ENCODE measurements at places on chromosomes 13 and 19. TPM values are rescaled to one million over a fixed set of nuclear protein-coding genes. Genes with fewer than 3 reads are reported as not detected.

Gene ZNF835
- total RNA-seq, result 0.65 TPM

Gene JSRP1
- 0.36 TPM for total RNA-seq

Gene TNFRSF19
- total RNA-seq, result 3.0 TPM

Gene OR10H1
- not detected for total RNA-seq

Gene ERICH6B
- not detected for total RNA-seq

Gene FBXO46
- 6.5 TPM for total RNA-seq

Gene SULT2B1
- total RNA-seq, result not detected

Gene ADGRE3
- not detected for total RNA-seq

Gene LGALS4
- not detected for total RNA-seq

Gene MYH14
- 0.13 TPM for total RNA-seq

Gene OVOL3
- total RNA-seq, result not detected

Gene NUMBL
- total RNA-seq, result 50.4 TPM

Gene SCN1B
- total RNA-seq, result 15.9 TPM

Gene TEX101
- total RNA-seq, result not detected

Gene LILRA5
- total RNA-seq, result not detected

Gene ZNF497
- 0.91 TPM for total RNA-seq

Gene ATXN8OS
- not detected for total RNA-seq

Gene GNG7
- total RNA-seq, result 0.73 TPM

Gene STARD13
- 23.5 TPM for total RNA-seq

Gene P2RY11
- 10.1 TPM for total RNA-seq

Gene C19orf85
- total RNA-seq, result not detected

Gene CCDC122
- total RNA-seq, result 5.4 TPM

Gene TNNI3
- not detected for total RNA-seq

Gene SIX5
- 9.7 TPM for total RNA-seq

Gene RAB3A
- 8.6 TPM for total RNA-seq

Gene PABPC3
- total RNA-seq, result 0.10 TPM

Gene NLRP5
- not detected for total RNA-seq

Gene CEBPG
- 21.0 TPM for total RNA-seq

Gene MCEMP1
- not detected for total RNA-seq

Gene ZSCAN5A
- 5.2 TPM for total RNA-seq

Gene DOCK6
- 43.8 TPM for total RNA-seq

Gene ZNF471
- total RNA-seq, result 6.7 TPM

Gene PCDH9
- total RNA-seq, result 3.8 TPM

Gene TSHZ3
- 14.7 TPM for total RNA-seq

Gene MED26
- 5.9 TPM for total RNA-seq

Gene ZNF729
- not detected for total RNA-seq

Gene EIF3K
- 241 TPM for total RNA-seq

Gene ZNF723
- total RNA-seq, result not detected

Gene FCER2
- total RNA-seq, result not detected

Gene ZNF793
- total RNA-seq, result 2.9 TPM

Gene SLITRK6
- total RNA-seq, result 0.39 TPM

Gene TGFB1
- 44.2 TPM for total RNA-seq

Gene GJA3
- 0.59 TPM for total RNA-seq

Gene ZNF675
- 4.4 TPM for total RNA-seq

Gene PRDX2
- 217 TPM for total RNA-seq

Gene ZNF677
- 14.8 TPM for total RNA-seq

Gene MBD3L2
- not detected for total RNA-seq

Gene SIGLEC9
- not detected for total RNA-seq

Gene CAMSAP3
- not detected for total RNA-seq

Gene SIGLEC8
- not detected for total RNA-seq

Gene EDNRB
- 0.17 TPM for total RNA-seq

Gene ZNF726
- 1.4 TPM for total RNA-seq

Gene MAB21L1
- total RNA-seq, result 3.3 TPM

Gene CLDN10
- 3.4 TPM for total RNA-seq

Gene PCDH20
- total RNA-seq, result 0.20 TPM

Gene KCTD12
- total RNA-seq, result 46.5 TPM

Gene CEACAM20
- total RNA-seq, result not detected

Gene SIGLEC5
- not detected for total RNA-seq

Data from smooth muscle cell of the pulmonary artery (primary cell).